ENCODE measurements at places on chromosomes 6 and 20.

- no peak for DNase-seq
Measured at GRCh38 chr6:35810971-35811698, 6.0 kb downstream of the LHFPL5 start.

- no peak for DNase-seq
Measured at GRCh38 chr6:33981861-33982260, 164.0 kb downstream of the GRM4 start.

DNA sequence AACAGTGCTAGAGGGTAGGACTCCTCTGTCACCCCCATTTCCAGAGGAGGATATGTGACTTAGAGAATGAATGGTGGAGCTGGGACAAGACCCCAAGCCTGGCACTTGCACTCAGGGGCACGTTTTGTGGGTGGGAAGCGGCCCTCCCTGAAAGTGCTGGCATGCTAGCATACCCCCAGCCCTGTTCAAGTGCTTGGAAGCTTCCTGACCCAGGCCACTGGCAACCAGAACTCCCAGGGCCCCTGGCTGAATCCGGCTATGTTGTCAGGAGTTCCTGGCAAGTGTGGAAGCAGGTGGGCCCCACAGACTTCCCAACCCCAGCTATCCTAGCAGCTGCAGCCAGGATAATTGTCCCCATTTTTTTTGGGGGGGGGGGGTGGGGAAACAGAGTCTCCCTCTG lies 35.6 kb upstream of the TGM2 start:
- no peak for DNase-seq

GRCh38 chr6:5994234-5994998 lies 12.3 kb downstream of the NRN1 start:
- DNase-seq = no peak

DNA sequence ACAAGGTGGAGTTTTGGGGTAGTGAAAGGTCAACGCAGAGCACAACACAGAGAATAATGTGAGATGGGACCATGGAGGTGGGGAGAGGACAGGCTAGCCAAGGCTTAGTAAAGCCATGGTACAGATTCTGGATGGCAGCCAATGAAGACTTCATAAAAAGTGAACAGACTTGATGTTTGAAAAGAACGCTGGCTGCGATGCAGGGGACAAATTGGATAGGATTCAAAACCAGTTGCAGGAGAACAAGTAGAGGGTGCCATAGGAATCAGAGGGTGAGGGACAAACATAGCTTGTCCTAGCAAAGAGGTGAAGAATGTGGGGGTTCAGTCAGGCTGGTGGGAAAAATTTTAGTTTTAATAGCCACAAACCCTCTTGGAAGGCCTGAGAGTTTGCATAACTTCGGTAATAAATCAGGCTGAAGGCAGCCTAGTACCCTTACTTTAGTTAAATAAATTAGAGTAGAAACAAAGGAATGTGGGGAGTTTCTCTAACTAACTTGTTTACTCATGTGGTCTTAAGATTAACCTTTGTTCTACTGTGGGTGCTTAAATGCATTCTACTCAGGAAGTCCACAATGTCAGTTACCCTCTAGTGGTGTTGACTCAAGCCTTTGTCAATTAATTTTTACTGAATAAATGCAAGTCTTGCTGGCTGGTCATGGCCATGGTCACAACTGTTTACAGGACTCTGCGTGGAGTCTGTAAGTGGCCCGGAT lies 216.4 kb downstream of the C6orf118 start:
- no peak for DNase-seq

- DNase-seq = no peak
Measured at GRCh38 chr6:11229655-11230046, 2.8 kb downstream of the NEDD9 start.

DNA sequence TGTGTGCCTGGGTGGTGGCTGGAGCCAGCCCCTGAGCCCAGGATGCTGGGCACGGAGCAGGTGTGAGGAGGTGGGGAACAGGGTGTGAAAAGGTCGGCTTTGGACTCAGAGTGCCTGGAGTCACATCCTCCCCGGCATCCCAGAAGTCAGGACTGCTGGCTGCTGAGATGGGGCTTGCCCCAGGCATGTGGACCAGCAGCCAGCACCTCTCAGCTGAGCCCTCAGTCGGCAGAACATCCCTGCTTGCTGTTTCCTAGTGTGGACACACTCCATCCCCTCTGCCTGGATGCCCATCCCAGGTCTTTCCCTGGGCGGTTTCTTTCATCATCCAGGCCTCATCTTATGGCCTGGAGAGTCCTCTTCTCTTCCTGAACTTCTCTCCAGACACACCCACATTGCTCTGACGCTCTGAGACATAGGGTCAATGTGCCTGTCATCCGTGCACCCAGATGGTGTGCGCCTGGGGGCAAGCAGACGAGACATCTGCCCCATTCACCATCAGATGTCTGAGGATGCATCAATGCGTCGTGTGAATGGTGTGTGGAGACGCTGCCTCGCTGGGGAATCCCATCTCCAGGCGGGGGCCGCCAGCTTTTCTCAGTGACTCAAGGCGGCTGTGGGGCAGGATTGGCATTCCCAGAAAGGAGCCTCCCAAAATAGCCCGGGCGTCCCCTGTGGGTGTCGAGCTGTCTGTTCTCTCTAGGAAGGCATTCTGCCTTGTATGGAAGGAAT lies 104.2 kb downstream of the SYCP2 start:
- DNase-seq = no peak

GRCh38 chr20:47280228-47280627 lies 76.3 kb downstream of the ZMYND8 start:
- no peak for DNase-seq

DNA sequence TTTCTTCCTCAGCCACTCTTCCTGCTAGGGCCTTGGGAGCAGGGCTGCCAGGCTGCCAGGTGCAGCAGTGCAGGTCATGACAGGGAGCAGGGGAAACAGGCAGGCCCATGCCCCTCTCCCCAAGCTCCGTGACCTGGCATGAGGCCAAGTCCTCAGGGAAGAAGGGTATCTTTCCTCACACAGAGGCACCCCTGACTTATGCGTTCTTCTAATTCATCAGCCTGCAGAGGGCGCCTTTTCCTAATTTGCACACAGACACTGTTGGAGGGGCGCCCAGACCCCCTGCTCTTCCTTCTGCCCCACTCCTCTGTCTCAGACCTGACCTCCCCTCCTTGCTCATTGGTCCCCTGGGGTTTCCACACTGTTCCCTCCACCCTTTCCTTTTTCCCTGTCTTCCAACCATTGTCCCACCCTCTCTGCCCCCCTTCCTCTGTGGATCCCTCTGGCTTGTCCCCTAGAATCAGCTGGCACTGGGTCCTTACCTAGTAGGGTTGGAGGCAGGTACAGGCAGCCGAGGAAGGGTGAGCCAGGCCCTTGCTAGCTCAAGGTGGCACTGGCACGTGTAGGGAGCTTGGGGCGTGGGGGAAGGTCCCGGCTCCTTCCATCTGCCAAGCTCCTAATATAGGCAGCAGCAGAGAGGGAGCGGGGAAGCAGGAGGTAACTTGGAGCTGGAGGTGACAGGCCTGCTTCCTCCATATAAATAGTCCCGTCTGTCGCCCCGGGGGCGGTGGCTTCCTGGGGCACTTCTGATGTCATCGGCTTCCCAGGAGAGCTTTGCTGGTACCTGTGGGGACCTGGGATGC lies 154.9 kb upstream of the MLN start:
- peak; percentile 5 for DNase-seq

- DNase-seq = peak; percentile 40
Measured at GRCh38 chr6:149499066-149499465, 14.3 kb upstream of the ZC3H12D start.

GRCh38 chr6:151014404-151015100 lies 149.1 kb downstream of the MTHFD1L start:
- peak; percentile 78 for DNase-seq

DNA sequence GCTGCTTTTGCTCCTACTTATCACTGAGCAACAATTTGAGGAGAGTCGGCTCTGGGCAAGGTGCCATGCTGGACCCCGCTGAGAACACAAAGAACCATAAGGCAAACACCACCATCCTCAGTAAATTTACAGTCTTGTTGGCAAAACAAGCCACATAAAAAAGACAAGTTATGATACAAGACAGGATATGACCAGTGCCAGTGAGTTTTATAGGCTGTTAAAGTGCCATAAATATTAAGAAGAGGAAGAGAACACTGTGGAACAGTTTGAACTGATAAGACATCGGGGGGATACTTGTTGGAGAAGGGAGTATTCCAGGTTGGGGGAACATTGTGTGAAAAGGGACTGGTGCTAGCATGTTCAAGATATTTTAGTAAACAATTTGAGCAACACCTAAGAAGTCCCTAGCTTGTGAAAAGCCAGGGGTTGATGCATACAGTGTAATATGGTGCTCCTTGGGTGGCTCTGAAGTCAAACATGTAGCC lies 25.3 kb upstream of the RIPOR2 start:
- DNase-seq = no peak

DNA sequence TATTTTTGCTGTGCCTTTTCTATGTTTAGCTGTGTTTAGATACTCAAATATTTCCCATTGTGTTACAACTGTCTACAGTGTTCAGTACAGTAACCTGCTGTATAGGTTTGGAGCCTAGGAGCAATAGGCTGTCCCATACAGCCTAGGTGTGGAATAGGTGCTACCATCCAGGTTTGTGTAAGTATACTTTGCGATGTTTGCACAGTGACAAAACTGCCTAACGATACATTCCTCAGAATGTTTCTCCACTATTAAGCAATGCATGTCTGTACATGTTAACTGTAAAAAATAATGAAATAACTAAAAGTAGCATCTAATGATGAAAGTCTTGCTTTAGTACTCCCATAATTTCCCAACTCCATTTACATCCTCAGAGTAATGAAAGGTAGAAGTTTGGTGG lies 46.0 kb downstream of the SERAC1 start:
- no peak for DNase-seq

GRCh38 chr6:157069585-157069984 lies 253.7 kb downstream of the TMEM242 start:
- no peak for DNase-seq

All from muscle of arm (tissue), 14 donors.